ENCODE measurements at places on chromosomes 7 and 10. TPM values are rescaled to one million over a fixed set of nuclear protein-coding genes. Genes with fewer than 3 reads are reported as not detected.

DNA sequence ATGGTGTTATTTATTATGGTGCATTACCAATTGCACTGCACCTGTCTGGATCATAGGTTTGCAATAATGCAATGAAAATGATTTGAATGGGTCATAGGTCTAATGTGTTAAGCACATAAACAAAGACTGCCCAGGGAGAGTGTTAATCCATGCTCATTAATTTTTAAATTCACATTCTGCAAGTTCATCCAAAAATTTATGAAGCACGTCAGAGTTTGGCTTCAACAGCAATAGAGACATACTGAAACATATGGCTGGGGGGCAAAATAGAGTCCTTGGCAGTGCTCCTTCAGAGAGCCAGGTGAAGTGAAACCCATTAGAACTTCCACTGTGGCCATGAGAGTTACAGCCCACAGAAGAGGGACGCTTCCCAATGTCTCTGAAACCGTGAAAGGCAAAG lies 441.1 kb downstream of the POM121L12 start:
- no peak overlapping the region for H3K4me3 ChIP-seq
- no peak overlapping the region for H3K27ac ChIP-seq
- no peak for DNase-seq

DNA sequence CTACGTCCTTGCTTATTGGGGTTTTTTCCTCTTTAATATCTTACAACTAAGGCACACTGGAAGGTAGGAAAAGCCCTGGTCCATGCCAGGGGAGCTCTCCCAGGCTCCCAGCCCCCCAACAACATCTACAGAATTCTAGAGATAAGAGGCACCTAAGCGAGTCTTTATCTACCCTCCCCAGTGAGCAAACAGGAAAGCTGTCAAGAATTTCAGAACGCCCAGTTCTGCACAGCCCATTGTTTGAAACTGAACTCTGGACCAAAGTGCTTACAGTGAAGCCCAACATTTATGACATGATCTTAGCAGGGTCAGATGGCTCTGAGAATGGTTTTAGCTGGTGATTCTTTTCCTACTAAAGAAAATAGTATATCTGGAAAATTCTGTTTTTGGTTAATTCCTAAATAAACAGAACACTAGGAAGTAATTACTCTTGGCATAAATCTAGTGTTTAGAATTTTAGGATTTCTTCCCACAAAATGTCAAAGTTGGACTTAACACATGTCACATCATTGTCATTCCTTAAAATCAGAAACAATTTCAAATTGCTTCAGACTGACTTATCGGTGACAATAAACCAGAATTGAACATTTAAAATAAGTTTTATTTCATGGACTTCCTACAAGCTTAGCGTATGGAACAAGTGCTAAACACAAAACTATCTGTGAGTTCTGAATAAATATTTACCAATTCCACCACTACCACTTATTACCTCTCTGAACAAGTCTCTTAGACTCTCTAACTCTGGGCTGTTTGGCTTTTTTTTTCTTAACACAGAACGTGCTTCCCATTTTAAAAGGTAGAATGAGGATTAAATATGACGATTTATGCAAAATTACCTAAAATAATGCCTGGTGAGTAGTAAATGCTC lies 31.3 kb upstream of the RNF32 start:
- no peak overlapping the region for H3K27ac ChIP-seq
- H3K4me1 ChIP-seq = no peaks in the 10 kb centered on the region
- no peaks in the 10 kb centered on the region for H3K27me3 ChIP-seq

- no peak for DNase-seq
- no peak overlapping the region for H3K27ac ChIP-seq
- H3K36me3 ChIP-seq = no peaks in the 10 kb centered on the region
- H3K4me1 ChIP-seq = no peaks in the 10 kb centered on the region
- no peaks in the 10 kb centered on the region for H3K27me3 ChIP-seq
- H3K4me3 ChIP-seq = no peak overlapping the region
These were observed 58.0 kb upstream of the IL6 start for GRCh38 chr7:22668971-22669401.

The CFAP43 gene
- total RNA-seq = 0.32 TPM

GRCh38 chr10:24408365-24408764 lies 199.4 kb downstream of the KIAA1217 start:
- H3K4me1 ChIP-seq = no peaks in the 10 kb centered on the region

The SPAM1 gene
- not detected for total RNA-seq

All from breast epithelium (tissue), 4 donors.